CD4-positive, alpha-beta T cell treated with Interleukin-4 for 1 hour (primary cell): ENCODE measurements at places on chromosomes 12 and 14.

DNA sequence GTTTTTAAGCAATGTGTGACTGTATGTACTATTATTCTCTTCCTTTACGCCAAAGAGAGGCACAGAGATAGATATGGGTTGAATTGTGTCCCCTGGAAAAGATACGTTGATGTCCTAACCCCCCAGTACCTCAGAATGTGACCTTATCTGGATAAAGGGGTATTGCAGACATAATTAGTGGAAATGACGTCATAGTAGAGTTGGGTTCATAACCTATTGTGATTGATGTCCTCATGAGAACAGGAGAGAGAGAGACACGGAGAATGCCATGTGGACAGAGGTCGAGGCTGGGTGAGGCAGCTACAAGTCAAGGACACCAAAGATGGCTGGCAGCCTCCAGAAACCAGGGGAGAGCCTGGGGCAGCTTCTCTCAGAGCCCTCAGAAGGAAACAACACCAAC, 376.3 kb downstream of the FUT8 start:
- no peak for DNase-seq

GRCh38 chr12:88303335-88303734, 161.2 kb downstream of the TMTC3 start:
- DNase-seq, result no peak

GRCh38 chr12:15966426-15966825, 55.3 kb downstream of the DERA start:
- no peak for DNase-seq

DNA sequence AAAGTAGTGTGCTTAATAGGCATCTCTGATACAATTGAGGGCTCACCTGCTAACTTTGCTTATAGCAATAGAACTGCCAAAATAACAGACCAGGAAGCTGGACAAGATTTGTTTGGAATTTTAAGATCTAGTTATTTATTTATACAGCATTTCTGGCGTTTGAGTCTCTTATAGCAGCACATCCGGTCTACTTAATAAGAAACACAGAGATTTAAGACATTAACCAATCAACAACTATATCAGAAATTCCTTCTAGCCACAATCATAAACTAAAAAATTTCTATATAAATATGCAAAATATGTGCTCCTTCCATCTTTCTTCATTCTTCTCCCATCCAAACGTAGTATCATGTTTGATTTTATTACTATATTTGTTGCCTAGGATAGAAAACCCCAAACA, 2.6 kb downstream of the RTN1 start:
- no peak for DNase-seq

GRCh38 chr12:29682088-29682487, 101.7 kb downstream of the TMTC1 start:
- no peak for DNase-seq

DNA sequence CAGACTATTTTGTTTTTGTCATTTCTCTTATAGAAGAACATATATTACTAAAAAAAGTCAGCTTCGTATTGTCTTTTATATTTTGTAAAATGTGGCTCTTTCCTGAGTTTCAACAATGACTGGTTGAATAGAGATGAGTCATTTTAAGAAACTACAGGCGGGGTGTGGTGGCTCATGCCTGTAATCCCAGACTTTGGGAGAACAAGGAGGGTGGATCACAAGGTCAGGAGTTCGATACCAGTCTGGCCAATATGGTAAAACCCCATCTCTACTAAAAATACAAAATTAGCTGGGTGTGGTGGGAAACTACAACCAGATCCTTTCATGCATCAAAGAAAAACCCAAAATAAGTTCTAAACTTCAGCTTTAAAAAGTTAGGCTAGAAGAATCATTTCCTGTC, 28.8 kb downstream of the HECTD4 start:
- DNase-seq, result no peak

DNA sequence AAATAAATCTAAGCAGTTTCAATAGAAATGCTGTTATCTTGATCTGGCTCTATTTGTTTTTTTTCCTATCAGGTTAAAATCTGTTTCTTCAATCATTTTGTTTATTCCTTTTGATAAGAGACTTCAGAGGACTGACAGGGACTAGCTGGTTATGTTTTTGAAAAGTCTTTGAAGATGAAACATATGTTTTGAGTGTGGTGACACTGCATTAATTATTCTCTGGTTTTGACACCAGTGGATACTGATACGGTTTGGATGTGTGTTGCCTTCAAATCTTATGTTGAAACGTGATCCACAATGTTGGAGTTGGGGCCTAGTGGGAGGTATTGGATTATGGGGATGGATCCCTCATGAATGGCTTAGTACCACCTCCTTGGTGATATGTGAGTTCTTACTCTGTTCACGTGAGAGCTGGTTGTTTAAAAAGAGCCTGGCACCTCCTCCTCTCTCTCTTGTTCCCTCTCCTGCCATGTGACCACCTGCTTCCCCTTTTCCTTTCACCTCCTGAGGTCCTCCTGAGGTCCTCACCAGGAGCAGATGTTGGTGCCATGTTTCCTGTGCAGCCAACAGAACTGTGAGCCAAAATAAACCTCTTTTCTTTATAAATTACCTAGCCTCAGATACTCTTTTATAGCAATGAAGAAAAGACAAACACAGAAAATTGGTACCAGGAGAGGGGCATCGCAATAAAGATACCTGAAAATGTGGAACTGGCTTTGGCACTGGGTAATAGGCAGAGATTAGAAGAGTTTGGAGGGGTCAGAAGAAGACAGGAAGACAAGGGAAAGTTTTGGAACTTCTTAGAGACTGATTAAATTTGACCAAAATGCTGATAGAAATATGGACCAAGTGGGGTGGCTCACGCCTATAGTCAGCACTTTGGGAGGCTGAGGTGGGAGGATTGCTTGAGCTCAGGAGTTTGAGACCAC, 23.0 kb downstream of the RASSF3 start:
- DNase-seq, result no peak

DNA sequence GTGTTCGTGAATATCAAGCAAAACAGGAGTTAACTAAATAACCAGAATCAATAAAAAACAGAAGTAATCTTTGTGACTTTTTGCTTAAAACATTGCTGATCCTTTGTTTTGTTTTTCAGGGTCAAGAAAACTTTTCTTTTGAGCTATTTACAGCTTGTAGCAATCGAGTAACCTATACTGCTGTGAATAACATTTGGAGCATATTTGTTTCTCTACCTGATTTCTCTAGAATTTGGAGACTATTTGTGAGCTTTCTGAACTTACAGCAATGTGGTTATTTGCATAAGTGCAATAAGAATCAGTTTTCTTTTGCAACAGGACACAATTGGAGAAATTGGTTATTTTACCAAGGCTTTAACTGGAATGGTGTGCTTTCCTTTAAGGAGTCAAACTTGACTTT, 7.3 kb upstream of the ETNK1 start:
- DNase-seq, result no peak

- no peak for DNase-seq
Observed at GRCh38 chr12:132657004-132657727, 30.0 kb downstream of the POLE start.

DNA sequence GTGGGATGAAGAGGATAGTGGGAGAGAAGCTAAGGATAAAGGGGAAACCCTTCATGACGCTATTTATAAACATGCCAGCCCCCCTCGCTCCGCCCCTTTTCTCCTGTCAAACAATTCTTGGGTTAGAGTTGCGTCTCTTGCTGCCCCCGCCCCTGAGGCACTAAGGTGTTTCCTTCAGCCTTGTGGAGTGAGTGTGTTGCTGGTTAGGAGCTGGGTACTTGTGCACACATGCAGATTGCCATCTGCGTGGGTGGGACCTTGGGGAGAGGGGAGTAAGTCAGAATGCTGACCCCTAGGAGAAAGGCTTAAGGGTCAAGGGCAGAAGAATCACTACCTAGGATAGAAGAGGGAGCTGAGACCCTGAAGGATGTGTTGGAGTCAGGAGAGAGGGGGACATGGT, 5.4 kb downstream of the FOXJ2 start:
- no peak for DNase-seq

- DNase-seq, result no peak
Observed at GRCh38 chr14:79703209-79703608, 508.1 kb downstream of the DIO2 start.

DNA sequence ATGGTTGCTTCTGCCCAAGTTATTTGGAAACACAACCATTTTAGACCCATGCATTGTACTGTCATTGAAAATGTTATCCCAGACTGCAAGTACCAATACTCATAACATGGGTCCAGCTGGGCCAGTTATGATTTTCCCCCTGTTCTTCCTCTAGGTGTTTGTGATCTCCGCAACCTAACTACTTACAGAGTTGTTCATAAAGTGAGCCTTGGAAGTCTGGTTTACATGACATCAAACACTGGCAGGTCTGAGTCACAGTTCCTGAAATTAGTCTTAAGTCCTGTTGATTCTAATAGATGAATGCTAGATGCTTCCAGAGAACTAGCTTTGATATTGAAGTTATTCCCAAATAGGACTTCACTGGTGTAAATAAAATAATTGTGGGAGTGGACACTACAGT, 487.0 kb downstream of the MED13L start:
- no peak for DNase-seq

DNA sequence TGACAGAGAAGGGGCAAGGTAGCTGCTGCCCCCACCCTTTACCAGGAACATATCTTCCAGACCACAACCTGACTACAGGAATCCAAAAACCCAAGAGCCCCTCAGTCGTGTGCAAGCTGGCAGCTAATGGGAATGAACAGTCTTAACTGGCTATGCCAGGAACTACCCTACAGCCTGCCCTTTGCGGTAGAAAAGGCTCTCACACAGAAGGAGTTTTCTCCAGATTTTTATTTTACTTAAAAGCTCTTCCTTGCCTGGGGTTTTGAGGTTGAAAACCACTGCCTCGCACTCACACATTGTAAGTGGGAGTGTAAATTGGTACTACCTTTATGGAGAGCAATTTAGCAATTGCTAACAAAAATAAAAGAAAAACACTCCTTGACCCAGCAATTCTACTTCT, 28.3 kb downstream of the PITPNM2 start:
- no peak for DNase-seq

GRCh38 chr14:96072076-96072475, 32.9 kb downstream of the C14orf132 start:
- no peak for DNase-seq

DNA sequence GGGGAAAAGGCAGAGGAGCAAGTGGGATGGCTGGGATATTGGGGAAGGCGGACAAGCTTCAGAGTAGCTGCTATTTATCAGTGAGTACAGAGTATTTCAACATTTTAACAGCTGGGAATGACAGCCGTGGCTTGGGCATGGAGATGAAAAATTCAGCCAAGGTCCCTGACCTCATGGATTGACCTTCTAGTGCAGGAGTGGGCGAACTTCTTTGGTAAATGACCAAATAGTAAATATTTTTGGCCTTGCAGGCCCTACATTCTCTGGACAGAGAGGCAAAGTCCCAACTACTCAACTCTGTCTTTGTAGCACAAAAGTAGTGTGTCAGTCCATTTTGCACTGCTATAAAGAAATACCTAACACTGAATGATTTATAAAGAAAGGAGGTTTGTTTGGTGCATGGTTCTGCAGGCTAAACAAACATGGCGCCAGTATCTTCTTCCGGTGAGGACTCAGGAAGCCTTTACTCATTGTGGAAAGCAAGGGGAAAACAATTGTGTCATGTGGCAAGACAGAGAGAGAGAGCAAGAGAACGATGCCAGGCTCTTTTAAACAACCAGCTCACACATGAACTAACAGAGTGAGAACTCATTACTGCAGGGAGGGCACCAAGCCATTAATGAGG, 33.6 kb downstream of the TMEM233 start:
- DNase-seq, result no peak

DNA sequence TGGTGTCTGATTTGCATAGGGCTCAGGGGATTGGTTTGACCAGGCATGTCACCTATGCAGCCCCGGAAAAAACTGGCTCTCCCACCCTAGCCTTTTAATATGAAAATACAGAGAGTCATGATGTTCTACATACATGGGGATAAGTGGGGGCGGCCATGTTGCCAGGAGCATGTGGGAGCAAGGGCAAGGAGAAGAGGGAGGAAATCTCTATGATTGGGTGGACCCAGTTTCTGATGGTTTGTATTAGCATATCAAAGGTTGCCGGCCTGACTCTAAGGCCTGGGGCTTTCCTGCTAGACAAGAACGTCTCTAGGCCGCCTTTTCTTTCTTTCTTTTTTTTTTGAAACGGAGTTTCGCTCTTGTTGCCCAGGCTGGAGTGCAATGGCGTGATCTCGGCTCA, 123.4 kb upstream of the CPSF6 start:
- no peak for DNase-seq

DNA sequence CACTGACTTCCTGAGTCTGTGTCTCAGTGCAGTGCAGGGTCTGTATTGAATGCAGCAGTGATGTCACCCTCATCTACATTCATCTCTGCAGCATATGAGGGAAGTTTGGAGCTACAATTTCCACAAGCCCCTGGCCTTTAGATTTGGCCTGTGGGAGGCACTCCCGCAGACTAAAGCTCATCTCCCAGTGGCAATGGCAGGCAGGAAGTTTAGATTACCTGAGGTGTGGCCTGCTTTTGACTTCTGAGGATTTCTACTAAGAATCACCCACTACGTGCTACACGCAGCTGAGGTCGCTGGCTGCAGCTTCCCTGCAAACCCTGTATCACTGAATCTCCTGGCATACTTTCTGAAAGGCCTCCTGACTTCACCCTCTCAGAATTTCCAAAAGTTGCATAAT, 202.2 kb upstream of the PRKD1 start:
- DNase-seq, result no peak

- DNase-seq, result no peak
Observed at GRCh38 chr12:94595152-94595551, 55.2 kb downstream of the TMCC3 start.

- no peak for DNase-seq
Observed at GRCh38 chr14:90561920-90562319, 165.1 kb downstream of the CALM1 start.

DNA sequence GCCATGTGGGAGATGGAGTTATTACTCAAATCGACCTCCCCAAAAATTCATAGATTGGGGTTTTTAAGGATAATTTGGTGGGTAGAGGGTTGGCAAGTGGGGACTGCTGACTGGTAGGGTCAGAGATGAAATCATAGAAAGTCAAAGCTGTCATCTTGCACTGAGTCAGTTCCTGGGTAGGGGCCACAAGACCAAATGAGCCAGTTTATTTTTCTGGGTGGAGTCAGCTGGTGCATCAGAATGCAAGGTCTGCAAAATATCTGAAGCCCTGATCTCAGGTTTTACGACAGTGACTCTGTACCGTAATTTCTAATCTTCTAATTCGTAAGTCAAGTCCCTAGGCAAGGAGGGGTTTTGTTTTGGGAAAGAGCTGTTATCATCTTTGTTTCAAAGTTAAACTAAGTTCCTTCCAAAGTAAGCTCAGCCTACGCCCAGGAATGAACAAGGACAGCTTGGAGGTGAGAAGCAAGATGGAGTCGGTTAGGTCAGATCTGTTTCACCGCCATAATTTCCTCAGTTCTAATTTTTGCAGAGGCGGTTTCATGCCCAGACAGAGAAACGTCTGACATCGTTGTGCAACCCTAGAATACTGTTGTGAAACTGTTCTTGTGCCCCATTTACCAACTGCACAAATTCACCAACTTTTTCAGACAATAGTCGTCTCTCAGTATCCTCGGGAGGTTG, 104.5 kb upstream of the SFSWAP start:
- no peak for DNase-seq

GRCh38 chr14:38721822-38722431, 381.1 kb downstream of the SEC23A start:
- peak; percentile 19 for DNase-seq

- DNase-seq, result no peak
Observed at GRCh38 chr14:31265701-31266398, 58.3 kb upstream of the HECTD1 start.

- no peak for DNase-seq
Observed at GRCh38 chr12:16857456-16857923, 251.5 kb upstream of the LMO3 start.
